ENCODE measurements at places on chromosomes 3 and 15.

DNA sequence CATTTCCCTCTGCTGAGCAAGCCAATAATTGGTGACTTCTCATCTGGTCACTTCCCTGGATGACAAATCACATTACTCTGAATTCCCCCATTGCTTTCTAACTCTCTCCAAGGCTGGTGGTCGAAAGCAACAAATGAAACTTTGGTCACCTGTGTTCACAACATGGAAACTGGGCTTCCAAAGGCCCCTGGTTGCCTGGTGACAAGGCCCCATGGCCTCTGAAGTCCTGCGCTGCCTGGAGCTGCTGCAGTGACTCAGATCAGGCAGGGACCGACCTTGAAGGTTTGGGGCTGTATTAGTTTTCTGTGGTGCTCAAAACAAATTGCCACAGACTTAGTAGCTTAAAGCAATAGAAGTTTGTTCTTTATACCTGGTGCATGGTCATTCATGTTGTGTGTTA, 345.3 kb downstream of the WDR72 start:
- no peak for DNase-seq

DNA sequence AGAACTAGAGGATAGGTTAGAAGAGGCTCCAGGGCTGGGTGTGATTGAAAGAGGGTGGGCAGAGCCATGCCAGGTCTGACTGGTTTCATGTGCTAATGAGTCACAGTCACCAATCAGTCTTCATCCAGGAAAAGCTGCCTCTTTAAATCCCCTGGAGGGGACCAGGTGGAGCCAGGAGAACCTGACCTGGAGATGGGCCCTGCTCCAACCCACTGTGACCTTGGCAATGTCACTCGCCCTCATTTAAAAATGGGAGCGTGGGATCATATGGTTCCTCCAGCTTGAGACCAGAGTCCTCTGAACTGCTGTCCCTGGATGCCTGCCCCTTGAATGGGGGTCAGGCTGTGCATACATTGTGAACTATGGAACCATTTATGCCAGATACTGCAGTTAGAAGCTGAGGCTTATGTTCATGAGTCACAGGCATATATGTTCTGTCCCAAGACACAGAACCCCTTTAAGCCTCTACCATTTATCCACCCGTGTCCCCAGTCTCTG, 23.0 kb downstream of the HES1 start:
- DNase-seq = no peak

- DNase-seq = no peak
These were observed 23.2 kb upstream of the LAMP3 start for GRCh38 chr3:183185696-183186095.

DNA sequence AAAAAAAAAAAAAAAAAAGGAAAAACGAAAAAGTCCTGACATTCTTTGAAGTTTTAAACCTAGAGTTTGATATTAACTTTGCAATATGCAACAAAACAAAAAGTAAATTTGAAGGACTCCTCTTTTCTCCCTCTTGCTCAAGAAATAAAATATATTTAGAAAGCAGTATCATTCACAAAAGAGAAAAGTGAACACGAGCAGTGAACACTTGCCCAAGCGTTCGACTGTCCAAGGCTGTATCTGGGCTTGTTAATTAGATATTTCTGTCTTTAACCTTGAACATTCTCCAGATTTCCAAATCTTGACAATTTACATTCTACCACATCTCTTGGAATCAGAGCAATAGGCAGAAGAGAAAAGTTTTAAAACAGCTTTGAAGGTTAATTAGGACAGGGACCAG, 357.7 kb downstream of the TIGIT start:
- no peak for DNase-seq

Data from anterior cingulate cortex (tissue), 58 donors.